ENCODE measurements at places on chromosomes 5 and 9. TPM values are rescaled to one million over a fixed set of nuclear protein-coding genes. Genes with fewer than 3 reads are reported as not detected.

DNA sequence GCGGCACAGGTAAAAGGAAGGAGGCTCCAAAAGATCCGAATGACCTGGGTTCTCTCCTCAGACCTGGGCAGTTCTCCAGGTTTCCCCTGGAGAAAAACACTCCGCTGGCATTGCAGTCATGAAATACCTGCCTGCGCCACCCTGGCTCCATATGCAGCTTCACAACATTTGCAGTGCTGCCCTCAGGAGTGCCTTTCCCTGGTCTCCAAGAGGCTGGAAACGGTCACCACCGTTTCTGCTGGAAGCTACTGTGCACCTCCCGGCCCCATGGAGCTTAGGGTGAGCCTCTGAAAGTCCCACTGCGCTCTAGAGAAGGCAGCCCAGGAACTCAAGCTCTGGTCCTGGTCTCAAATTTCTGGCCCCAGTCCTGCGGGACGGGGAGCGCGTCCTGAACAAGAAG, 670 bp downstream of the UGT3A1 start:
- no peaks in the 10 kb centered on the region for H3K36me3 ChIP-seq
- H3K4me3 ChIP-seq = no peak overlapping the region
- H3K27me3 ChIP-seq = peaks cover 15% of the 10 kb centered on the region

- no peaks in the 10 kb centered on the region for H3K4me1 ChIP-seq
- no peak for DNase-seq
- peaks cover 31% of the 10 kb centered on the region for H3K27me3 ChIP-seq
- H3K36me3 ChIP-seq = no peaks in the 10 kb centered on the region
- H3K27ac ChIP-seq = no peak overlapping the region
Observed at GRCh38 chr9:14303100-14303499, 10.8 kb downstream of the NFIB start.

- no peaks in the 10 kb centered on the region for H3K27me3 ChIP-seq
- H3K36me3 ChIP-seq = peaks cover 50% of the 10 kb centered on the region
- H3K4me3 ChIP-seq = no peak overlapping the region
- H3K27ac ChIP-seq = no peak overlapping the region
Observed at GRCh38 chr5:78204241-78204640, 90.3 kb downstream of the AP3B1 start.

GRCh38 chr9:103169798-103170197, 174.7 kb downstream of the CYLC2 start:
- no peak overlapping the region for H3K4me3 ChIP-seq
- no peaks in the 10 kb centered on the region for H3K27me3 ChIP-seq
- no peak overlapping the region for H3K27ac ChIP-seq
- H3K36me3 ChIP-seq = no peaks in the 10 kb centered on the region
- DNase-seq = no peak

GRCh38 chr5:58114324-58114723, 345.6 kb downstream of the PLK2 start:
- no peak overlapping the region for H3K27ac ChIP-seq
- no peak overlapping the region for H3K4me3 ChIP-seq
- no peak for DNase-seq
- peaks cover 3% of the 10 kb centered on the region for H3K27me3 ChIP-seq
- H3K4me1 ChIP-seq = no peaks in the 10 kb centered on the region

DNA sequence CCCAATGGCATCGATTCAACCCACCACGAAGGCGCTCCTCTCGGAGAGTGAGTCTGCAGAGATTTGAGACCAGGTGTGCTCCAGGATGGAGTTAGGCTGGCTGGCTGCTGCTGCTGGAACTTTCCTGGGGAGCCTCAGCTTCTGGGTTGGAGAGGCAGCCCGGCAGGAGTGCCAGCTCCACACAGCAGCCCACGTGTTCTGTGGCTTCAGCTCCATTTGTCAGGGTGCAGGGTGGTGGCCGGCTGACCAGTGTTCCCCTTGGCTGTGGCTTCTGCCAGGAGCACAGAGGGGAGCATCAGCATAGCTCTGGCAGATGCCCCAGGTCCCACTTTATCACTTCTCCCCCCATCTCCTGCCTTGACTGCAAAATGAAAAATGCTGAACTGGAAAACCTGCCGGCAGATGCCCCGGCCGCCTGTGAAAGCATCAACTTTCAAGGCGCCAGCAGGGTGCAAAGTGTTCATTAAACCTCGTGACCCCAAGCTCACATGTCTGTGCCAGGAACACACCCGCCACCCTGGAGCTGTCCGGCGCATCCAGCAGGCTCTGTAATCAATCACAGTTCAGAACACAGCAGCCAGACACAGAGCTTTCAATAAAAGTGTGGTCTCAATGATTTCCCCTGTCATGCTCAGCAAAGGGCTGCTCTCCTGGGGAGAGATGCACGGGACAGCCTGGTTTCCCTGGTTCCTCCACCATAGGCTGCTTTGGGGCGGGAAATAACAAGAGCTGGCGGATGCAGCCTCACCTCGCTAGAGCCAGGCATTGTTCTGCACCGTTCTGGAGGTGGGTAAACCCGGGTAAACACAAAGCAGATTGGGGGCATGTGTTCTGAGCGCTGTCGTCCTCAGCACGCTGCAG, 53.2 kb downstream of the TRIP13 start:
- no peak for DNase-seq
- H3K27me3 ChIP-seq = peaks cover 59% of the 10 kb centered on the region
- H3K4me3 ChIP-seq = no peak overlapping the region
- no peaks in the 10 kb centered on the region for H3K4me1 ChIP-seq
- no peaks in the 10 kb centered on the region for H3K36me3 ChIP-seq
- no peak overlapping the region for H3K27ac ChIP-seq

- H3K27ac ChIP-seq = no peak overlapping the region
- H3K4me1 ChIP-seq = no peaks in the 10 kb centered on the region
Observed at GRCh38 chr5:172497591-172498255, 43.4 kb upstream of the SH3PXD2B start.

DNA sequence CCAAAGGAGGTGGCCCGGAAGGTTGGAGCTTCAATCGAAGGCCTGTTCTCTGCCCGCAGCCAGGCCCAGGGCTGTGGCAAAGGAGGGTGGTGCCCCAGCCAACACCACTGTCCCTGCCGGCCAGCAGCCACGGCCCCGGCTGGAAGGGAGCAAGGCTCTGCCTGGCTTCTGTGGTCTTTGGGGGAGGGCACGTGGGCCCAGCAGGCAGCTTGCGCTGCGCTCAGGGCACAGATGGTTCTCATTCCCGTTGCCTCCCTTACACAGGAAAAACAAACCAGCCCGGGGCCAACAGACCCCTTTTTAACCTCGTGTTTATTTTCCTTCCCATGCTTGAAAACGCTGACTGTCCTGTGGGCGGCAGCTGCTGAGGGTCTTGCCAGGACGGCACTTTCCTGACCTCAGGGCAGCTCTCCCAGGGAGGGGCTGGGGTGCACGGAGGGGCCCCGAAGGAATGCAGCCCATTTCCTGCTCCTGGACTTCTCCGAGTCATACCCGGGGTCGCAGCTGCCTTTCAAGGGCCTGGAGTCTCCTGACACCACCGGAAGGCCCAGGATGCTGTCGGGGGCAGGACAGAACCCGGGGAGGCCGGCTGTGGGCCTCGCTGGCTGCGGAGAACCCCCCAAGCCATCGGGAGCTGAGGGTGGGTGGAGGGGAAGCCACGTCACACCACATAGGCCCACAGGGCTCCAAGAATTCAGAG, 1.1 kb upstream of the GPSM1 start:
- DNase-seq = no peak
- H3K27me3 ChIP-seq = no peaks in the 10 kb centered on the region
- peak overlapping the region; percentile 60 for H3K4me3 ChIP-seq
- H3K4me1 ChIP-seq = peaks cover 4% of the 10 kb centered on the region

DNA sequence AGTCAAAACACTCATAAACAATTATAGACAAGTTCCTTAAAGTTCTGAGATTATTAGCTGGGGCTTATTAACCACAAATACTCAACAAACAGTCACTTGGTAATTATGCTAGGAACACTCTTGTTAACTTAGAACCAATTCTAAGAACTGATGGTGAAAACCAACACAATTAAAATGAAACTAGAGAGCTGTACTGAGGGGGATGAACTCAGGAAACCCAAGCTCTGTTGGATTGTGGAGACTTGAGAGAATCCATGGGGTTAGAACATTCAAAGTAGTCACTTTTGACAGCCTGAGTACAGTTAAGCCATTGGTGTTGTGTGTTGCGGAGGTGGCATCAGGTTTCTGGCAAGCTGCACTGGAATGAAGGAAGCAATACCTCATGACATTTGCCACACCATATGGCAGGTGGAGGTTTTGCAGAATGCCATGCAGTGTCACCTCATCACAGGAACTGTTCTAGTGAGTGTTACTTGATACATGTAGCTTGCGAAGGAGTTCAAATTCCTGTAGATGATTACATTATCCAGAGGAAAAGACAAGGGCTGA, 480.9 kb upstream of the CD180 start:
- no peak for DNase-seq
- H3K4me3 ChIP-seq = no peak overlapping the region
- no peaks in the 10 kb centered on the region for H3K4me1 ChIP-seq
- H3K27me3 ChIP-seq = no peaks in the 10 kb centered on the region
- no peaks in the 10 kb centered on the region for H3K36me3 ChIP-seq

DNA sequence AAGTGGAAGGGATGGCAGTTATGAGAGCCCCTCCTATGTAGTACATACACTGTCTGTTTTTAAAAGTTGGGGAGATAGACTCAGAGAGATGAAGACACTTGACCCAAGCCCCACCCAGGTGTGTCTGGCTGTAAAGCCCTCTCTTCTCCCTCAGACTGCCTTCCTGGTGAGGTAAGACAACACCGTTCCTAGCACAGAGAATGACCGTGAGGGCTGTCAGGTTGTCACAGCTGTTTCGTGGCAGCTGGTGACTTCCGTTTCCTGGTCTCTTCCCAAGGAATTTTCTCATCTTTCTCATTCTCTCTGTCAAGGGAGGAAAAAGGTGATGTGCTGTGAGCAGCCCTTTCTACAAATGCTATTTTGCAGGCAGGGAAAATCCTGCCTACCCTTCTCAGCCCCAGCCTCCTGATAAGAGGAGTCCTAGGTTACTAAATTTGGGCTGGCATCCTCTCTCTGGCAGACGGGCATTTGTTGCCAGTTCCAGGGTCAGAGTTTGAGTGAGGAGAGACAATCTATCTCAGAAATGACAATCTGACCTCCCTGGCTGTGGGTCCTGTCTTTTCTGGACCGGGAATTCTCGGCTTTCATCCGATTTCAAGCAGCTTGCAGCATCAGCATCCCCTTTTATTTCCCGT, 263.5 kb upstream of the PANK3 start:
- peaks cover 27% of the 10 kb centered on the region for H3K27me3 ChIP-seq
- H3K36me3 ChIP-seq = no peaks in the 10 kb centered on the region
- no peak overlapping the region for H3K27ac ChIP-seq

GRCh38 chr5:68499987-68500386, 284.4 kb downstream of the PIK3R1 start:
- H3K4me1 ChIP-seq = no peaks in the 10 kb centered on the region
- DNase-seq = no peak
- no peak overlapping the region for H3K27ac ChIP-seq
- no peak overlapping the region for H3K4me3 ChIP-seq

SLC28A3 gene
- total RNA-seq = 0.99 TPM

ICE1 gene
- total RNA-seq = 25.5 TPM

CA9 gene
- 1.6 TPM for total RNA-seq

MEIKIN gene
- total RNA-seq = 2.1 TPM

LCN15 gene
- total RNA-seq = not detected

CDKN2B gene
- 0.10 TPM for total RNA-seq

PCDHGA5 gene
- total RNA-seq = not detected

ANKRD55 gene
- 2.6 TPM for total RNA-seq

RANBP17 gene
- not detected for total RNA-seq
